Fibroblast of skin of scalp (primary cell): ENCODE measurements at places on chromosomes 12 and 14.

DNA sequence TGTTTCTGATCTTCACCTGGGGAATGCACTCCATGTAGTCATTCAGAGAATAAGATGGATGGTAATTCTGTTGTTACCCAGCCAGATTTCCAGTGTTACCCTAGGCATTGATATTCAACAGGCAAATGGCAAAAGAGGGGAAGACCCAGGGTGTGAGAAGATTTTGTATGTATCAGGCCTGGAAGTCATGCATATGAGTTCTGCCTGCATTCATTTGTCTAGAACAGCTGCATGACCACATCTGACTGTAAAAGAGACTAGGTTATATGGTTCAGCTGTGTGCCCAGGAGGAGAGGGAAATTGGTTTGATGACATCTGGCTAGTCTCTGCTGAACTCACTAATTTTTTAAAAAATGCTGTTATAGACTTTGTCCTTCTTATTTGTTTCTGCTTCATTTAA, 224.9 kb downstream of the NAV3 start:
- DNase-seq = no peak

DNA sequence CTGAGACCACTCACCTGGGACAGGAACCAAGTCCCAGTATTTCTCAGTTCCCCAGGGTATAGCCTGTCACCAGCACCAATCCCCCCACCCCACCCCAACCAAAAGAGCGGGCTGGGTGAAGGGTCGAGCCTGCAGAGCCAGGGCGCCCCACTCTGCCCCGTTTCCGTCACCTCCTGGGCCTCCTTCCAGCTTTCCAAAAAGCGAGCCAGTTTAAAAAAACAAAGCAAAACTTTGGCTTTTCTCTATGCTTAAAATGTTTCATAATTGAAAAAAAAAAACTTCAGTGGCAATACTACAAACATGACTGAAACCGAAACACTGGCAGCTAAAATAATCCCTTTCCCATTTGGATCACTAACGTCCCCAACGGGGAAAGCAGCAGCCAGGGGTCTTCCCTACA, 7.5 kb downstream of the CAMKK2 start:
- DNase-seq = no peak

- DNase-seq = peak; percentile 16
Observed at GRCh38 chr14:30710876-30711275, 88.8 kb downstream of the SCFD1 start.

GRCh38 chr12:13223941-13224340, 27.4 kb downstream of the EMP1 start:
- peak; percentile 57 for DNase-seq

- peak; percentile 24 for DNase-seq
Observed at GRCh38 chr12:14635776-14636175, 60.6 kb downstream of the GUCY2C start.

DNA sequence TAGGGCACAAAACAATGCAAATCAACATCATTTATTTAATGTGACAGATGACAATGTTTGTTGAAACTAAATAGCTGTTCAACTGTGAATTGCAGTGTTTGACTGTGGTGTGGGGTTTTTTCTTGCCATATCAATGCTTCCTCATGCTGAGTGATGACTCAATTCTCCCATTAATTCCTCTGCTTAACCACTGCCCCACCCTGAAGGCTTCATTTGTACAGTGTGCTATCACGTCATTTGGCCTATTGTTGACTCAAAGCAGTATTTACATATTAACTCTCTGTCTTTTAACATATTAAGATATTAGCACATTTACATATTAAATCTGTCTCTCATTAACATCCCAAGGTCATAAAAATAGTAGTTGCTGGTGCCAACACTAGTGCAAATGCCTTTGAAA, 164.8 kb upstream of the NRXN3 start:
- no peak for DNase-seq

DNA sequence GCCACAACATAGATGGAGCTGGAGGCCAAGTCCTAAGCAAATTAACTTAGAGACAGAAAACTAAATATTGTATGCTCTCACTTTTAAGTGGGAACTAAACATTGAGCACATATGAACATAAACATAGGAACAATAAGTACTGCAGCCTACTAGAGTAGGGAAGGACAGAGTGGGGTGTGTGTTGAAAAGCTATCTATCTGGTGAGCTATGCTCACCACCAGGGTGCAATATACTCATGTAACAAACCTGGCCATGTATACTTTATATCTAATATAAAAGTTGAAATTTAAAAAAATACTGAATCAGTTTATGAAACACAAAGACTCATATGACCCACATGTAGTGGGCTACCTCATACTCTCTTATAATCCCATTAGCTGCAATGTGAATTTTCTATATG, 1305.0 kb downstream of the LRFN5 start:
- no peak for DNase-seq

DNA sequence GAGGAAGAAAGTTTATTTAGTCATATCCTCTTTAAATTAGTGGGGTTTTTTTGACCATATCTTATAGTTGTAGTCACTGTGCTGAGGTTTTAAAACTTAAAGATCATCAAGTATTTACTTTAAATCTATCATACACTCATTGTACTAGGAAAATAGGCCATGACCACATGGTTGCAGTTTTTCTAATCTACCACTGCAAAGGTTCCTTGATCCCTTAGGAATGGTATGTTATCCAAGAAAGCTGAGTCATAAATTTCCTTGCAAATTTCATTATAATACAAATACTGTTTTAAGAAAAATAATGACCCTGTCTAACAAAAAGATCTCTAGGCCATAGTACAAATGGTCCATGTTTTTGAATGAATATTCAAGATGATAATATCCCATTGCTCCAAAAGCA, 74.7 kb downstream of the DBX2 start:
- peak; percentile 3 for DNase-seq

DNA sequence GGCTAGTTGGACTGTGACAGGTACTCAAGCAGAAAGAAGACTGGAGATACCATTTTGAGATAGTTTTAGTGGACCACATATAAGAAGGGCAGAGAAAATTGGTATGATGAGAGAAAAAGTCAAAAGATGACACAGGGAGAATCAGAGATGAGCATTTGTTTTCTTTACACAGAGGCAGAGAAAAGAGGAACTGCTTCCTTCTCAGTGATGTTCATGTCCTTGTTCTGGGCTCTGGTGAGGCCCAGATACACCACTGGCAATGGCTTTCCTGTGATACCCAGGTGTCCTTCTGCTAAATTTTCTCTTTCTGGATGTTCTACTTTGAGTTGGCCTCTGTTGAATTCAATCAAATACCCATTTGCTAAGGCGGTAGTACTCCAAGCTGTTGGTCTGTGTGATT, 1782.7 kb upstream of the SEL1L start:
- DNase-seq = no peak

DNA sequence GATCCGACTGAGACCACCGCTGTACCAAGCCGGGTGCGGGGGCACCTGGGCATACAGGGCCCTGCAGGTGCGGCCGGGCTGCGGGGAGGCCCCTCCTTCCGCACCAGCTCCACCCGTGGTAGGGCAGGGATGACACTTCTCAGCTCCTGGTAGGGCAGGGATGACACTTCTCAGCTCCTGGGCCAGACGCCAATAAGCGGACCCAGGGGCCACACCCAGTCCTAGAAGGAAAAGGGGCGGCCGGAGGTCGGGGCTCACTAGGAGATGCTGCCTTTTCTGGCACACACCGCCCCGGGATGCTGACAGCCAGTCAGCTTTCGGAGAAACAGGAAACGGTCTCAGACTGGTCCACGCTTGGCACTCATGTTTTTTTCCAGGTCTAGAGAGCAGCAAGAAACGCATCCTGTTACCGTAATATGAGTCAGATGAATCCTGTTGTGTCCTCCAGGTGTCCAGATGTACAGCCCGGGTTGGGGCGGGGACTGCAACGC, 34.8 kb downstream of the NFKBIA start:
- no peak for DNase-seq

GRCh38 chr12:52924764-52925716, 20.2 kb upstream of the KRT8 start:
- DNase-seq = peak; percentile 86

DNA sequence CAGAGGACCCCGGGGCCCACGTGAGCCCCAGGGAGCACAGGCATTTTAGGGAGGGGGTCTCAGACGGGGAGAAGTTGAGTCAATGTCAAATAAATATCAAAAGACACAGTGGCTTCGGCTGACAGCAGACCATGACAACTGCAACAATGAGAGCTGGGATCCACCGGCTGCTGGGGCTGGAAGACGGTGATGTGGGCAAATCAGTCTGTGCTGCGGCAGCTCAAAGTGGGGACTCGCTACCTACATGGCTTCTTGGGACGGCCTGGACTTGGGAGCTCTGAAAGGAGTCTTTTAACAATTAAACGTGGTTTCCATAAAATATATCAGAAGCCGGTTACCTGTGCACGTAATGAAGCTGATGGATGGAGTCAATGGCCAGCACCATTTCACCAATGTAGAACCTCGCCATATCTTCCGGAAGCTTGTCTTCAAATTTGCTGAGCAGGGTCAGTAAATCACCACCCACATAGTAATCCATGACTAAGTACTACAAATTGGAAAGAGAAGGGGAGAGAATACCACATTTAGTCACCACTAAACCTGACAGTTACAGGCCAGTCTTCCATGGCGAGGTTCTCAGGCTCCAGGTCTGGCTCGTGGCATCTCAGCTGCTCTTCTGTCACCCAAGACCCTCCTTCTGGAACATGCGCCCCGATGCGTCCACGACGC, 58.0 kb downstream of the CDC42BPB start:
- DNase-seq = no peak

- DNase-seq = peak; percentile 2
Observed at GRCh38 chr14:78673845-78674244, 503.7 kb downstream of the NRXN3 start.

- DNase-seq = no peak
Observed at GRCh38 chr12:66978802-66979201, 290.4 kb upstream of the CAND1 start.

- DNase-seq = no peak
Observed at GRCh38 chr14:105085766-105086165, 20.5 kb upstream of the GPR132 start.

DNA sequence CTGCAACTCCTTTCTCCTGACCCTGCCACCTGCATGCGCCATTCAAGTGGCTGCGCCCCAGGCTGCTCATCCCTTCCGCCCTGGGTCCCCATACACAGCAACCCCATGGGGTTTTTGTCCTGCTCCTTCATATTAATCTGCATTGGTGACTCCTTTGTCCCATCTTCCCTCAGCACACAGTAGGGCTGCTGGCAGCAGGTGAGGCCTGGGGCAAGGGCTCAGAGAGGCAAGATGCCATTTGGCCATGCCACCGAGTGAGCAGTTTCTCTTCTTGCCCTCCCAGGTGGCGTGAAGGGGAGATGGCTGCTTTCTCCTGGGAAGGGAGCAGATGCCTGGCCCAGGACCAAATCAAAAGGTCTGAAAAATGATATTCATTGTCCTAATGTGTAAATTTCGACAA, 9.1 kb downstream of the RTL1 start:
- DNase-seq = no peak

- DNase-seq = no peak
Observed at GRCh38 chr14:105224845-105225570, 23.3 kb upstream of the BTBD6 start.

DNA sequence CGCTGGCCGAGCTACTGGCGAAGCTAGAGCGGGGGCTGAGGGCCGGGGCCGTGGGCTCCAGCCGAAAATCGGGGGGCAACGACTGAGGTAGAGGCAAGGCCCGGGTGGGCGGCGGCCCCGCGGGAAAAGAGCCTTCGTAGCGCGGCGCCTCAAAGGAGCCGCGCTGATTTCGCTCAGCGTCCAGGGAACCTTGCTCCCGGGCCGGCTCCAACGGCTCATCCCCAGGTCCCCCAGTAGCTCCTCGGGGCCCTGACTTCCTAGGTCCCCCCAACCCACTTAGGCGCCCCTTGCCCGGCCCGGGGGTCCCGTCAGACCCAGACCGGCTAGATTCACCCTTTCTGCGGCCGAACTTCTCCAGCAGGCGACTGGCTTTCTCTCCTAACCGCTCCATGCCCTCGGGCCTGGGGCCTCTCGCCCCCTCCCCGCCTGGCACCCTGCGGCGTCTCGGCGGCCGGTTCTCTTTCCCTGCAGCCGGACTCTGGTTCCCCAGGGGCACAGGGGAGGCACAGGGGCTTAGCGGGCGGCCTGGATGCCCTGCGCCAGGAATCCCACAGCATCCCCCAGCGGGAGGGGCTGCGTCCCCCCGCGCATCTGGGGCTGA, 375 bp downstream of the AJUBA start:
- no peak for DNase-seq

GRCh38 chr14:99592394-99592793, 11.6 kb downstream of the CCDC85C start:
- no peak for DNase-seq

DNA sequence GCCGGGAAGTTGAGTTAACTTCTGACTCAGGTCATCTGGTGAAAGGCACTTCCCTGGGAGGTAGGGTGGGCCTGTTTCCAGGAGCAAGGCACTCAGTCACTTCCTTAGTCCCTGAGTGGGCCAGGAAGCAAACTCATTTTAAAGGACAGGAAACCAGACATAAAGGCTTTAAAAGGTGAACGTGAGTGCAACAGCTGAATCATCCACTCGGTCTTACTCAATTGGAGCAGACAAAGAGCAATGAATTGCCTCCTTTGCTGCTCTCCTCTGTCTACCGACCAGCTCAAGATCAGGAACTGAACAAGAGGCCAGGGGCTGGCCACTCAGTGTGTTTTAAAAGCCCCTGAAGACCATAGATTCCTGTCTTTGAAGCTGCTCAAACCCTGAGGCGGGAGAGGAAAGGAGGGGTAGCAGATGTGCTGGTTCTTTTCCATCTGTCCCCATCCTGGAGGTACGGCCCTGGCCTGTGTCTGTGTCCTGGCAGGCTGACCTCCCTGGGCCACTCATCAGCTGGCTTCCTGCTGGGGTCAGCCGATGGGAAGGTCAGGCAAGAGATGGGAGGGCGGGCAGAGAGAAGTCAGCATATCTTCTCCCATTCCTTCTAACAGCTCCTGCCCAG, 148.9 kb downstream of the PPM1H start:
- DNase-seq = peak; percentile 81

GRCh38 chr14:98593361-98593761, 678.6 kb downstream of the BCL11B start:
- no peak for DNase-seq

DNA sequence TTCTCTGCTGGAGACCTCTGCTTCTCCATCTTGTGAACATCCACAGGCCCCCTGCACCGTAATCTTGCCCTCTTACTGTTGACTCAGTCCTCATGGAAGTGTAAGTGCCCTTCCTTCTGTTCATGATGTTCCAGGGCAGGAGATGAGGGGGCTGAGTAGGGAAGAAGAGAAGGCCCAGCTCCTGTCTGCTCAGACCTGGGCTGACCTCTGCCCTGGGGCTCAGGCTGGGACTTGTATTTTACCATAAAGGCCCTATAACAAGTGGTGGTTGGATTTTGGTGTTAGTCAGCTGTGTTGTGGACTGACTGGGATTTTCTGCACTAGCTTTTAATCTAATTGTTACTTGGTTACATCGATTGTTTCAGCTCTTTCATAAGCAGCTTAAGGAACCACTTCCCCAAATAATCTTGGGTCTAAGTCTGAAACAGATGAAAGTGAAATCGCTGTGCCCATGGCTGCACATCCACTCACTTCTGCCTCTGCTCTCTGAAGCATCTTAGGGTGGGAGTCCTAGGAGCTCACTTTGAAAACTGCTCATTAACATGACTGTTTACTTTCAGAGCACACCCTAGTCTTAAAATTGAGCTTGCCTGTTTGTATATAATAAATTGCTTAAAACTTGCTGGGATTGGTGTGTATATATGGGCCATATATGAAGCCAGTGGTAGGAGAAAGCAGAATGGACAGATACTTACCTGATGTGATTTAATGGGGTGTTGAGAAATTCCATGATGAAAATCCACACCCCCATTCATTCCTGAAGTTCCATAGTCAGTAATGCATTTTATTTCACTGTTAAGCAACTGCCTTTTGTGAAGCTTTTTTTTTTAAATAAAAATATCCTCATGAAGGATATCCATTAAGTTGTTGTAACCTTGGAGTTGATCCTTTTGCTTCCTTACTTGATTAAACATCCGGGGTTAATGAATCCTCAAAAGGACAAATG, 17.7 kb downstream of the C12orf71 start:
- no peak for DNase-seq
